ENCODE measurements at places on chromosomes 5 and 9. TPM values are rescaled to one million over a fixed set of nuclear protein-coding genes. Genes with fewer than 3 reads are reported as not detected.

DNA sequence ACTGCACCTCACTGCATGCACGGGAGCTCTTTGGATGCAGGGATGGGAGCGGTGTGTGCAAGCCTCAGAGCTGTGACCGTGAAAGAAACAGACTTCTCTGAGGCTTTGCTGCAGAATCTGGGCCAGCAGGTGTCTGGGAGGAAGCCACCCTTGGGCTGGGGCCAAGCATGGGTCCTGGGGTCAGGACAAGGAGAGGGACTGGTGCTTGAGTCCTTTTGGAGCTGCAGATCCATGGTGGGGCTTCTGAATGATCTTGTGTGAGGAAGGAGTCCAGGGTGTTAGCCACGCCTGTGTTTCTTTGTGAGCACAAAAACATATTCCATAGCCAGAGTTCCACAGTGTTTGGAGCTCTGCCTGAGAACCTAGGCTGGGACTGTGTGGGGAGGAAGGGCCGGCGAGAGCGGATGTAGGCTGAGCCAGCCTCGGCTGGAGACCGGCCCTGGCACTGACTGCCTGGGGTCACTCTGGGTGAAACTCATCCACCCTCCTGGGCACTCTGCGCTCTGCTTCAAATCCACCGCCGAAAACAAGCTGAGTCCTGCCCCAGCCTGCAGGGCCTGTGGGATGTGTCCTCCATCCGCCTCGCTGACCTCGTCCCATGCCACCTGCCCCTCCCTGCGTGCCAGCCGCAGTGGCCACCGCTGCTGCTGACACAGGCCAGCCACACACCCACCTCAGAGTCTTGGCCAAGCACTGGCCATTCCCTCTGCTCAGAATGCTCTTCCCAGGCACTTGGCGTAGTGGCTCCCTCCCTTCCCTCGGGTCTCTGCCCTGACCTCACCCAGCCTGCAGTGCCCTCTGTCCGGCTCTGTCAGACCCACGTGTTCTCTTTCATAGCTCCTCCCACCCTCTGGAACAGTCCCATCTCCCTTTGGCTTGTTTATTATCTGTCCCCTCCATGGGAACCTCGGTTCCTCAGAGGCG, 26.7 kb downstream of the ERGIC1 start:
- no peaks in the 10 kb centered on the region for H3K36me3 ChIP-seq
- no peak for DNase-seq
- H3K4me1 ChIP-seq = peaks cover 51% of the 10 kb centered on the region
- H3K27me3 ChIP-seq = no peaks in the 10 kb centered on the region
- peak overlapping the region; percentile 98 for H3K27ac ChIP-seq
- no peak overlapping the region for H3K4me3 ChIP-seq

The TNC gene
- 254 TPM for total RNA-seq

- DNase-seq = no peak
- H3K4me3 ChIP-seq = no peak overlapping the region
- H3K36me3 ChIP-seq = no peaks in the 10 kb centered on the region
- no peak overlapping the region for H3K27ac ChIP-seq
These were observed 422.1 kb downstream of the PDE4D start for GRCh38 chr5:59471463-59471862.

GRCh38 chr5:79021753-79022152, 36.6 kb upstream of the ARSB start:
- no peak overlapping the region for H3K4me3 ChIP-seq
- H3K27me3 ChIP-seq = no peaks in the 10 kb centered on the region
- DNase-seq = no peak
